ENCODE measurements at places on chromosomes 13 and 19. TPM values are rescaled to one million over a fixed set of nuclear protein-coding genes. Genes with fewer than 3 reads are reported as not detected.
A peak's percentile ranks its signal among the peaks of the same experiment; 100 is the strongest.

- ATAC-seq, result peak; percentile 65
Measured at GRCh38 chr19:11578258-11579142, 1.1 kb upstream of the ACP5 start.

GRCh38 chr19:34201133-34201532, 28.8 kb downstream of the LSM14A start:
- ATAC-seq, result no peak

DNA sequence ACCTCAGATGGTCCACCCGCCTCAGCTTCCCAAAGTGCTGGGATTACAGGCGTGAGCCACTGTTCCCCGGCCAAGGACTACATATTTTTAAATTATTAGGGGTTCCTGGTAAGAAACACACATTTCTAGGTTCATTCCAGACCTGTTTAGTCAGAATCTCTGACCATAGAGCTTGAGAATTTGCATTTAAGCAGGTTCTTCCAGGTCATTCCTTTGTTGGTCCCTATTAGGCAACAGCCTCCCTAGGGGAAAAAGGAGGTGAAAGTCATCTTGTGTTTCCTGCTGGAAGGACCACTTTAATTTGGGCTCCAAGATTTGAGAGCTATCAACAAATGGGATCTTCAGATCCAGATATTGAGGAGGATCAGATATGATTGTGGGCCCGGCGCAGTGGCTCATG, 16.3 kb downstream of the S1PR2 start:
- no peak for ATAC-seq

The B3GNT8 gene
- total RNA-seq, result 0.71 TPM

DNA sequence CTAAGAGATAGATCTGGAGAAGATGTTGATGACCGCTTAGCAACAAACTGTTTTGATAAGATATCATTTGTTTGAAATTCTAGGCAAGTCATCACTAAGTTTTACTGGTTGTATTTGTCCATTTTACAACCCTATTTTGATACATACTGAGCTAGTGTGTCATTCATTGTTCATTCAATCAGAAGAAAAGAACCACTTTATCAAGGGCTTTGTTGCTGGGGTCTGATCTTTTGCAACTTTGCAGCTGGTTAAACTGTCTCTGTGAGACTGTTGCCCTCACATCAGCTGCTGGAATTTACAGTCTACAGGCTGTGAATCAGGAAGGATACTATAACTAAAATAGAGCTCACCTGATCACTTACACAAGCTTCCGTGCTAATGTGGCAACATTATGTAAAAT, 290.5 kb downstream of the RFC3 start:
- no peak for ATAC-seq

The FPR1 gene
- total RNA-seq, result not detected

DNA sequence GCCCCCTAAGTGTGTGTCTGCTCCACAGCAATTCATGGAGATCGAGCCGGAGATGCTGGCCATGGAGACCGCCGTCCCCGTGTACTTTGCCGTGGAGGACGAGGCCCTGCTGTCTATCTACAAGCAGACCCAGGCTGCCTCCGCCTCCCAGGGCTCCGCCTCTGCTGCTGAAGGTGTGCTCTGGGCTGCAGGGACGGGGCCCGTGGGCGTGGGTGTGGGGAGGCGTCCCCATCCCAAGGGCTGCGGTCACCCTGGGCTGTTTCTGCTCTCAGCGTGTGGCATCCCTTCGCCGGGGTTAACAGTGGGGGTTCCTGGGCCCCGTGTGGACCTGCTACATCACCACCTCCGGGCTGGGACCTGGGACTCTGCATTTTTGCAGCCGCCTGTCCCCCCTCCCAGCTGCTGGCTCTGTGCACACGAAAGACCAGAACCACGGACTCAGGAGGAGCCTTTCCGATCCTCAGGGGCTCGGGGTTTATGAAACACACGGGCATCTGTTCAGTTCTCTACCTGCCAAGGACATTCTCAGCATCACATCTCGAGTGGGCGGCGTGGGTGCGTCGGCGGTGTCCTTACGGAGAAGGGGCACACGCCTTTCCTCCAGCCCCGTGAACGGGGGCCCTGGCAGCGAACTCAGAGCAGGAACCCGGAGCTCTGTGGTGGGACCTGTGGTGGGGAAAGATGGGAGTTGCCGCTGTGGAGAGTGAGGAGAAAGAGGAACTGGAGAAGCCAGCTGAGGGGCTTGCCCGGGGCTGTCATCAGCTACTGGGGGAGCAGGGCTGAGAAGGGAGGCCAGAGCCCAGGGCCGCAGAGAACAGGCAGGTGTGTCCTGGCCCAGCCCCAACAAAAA, 7.8 kb downstream of the NCLN start:
- ATAC-seq, result no peak

The CBY2 gene
- total RNA-seq, result not detected

DNA sequence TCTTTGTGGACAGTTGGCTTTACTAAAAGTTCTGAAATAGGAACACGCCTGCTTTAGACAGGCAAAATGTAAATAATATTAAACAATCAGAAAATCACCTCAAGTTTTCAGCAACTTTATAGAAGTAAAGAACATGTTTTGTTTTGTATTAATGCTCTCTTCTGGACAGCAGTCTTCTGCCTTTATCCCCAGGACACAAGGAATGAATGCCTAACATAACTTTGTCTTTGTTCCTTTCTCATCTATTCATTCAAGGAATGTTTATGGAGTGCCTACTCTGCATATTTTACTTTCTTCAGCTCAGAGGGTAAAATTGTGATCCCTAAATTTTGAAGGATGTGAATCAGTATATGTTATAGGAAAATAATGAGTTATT, 325.4 kb downstream of the FOXO1 start:
- no peak for ATAC-seq

DNA sequence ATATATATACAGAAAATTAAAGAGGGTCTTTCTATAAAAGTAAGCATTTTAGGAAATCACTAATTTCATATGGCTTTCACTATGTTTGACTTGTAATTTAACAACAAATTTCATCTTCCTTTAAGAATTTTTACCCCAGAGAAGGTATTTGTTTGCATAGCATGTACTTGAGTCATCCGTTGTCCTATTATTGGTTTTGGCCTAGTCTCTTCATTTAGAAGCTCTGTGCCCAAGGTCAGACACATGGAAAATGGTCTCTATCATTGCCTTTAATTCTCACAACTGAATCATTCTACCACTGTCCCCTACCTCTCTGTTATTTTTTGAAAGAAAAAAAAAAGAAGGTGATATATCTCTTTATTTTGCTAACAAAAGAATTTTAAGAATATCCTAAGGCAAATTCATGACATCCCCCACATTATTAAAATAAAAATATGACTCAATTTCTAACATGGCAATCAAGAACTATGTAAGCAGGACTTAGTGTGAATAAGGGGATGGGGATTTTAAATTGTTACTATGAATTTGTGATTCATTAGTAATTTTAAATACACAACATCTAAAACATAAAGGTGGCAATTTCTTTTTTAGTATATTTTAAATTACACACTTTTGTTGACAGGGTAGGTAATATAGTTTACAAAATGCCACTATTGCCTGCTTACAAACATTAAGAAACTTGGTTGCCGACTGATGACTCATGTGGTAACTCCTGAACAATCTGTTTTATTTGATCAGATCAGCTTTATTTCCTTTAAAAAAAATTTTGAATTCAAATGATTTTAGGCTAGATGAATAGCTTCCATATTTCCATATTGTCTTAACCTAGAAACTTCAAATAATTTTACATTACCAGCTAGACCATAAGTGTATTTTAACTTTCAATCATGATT, 13.9 kb downstream of the SLITRK5 start:
- no peak for ATAC-seq

DNA sequence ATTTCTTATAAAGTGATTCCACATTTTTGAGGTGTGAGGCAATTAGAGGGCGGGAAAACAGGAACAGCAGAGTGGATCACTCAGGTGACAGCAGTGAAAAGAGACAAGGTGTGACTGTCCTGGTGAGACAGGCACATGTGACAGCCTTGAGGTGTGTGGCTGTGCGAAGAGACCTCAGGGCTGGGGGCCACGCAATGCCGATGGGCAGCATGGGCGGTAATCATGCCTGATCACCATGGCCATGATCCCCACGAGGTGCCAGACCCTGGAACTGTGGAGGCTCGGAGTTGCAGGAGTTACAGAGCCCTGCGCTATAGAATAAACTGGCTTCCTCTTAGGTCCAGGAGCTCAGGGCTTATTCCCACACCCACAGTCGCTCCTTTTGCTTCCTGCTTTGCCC, 2.0 kb downstream of the SPACA6 start:
- no peak for ATAC-seq

GRCh38 chr19:51777570-51778462, 16.8 kb downstream of the FPR2 start:
- peak; percentile 62 for ATAC-seq

DNA sequence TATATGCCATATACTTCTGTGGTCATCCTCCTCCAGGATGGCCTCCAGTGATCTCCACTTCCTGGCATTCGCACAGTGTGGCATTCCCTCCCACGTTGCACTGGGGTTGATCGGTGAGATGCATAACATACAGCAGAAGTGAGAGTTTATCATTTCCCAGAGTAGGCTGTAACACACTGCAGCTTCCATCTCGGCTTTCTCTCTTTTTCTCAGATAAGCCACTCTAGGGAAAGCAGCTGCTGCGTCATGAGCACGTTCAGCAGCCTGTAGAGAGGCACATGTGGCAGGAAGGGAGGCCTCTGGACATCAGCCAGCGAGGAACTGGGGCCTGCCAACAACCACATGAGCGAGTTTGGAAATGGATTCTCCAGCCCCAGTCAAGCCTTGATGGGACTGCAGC, 807.1 kb downstream of the DIAPH3 start:
- no peak for ATAC-seq

DNA sequence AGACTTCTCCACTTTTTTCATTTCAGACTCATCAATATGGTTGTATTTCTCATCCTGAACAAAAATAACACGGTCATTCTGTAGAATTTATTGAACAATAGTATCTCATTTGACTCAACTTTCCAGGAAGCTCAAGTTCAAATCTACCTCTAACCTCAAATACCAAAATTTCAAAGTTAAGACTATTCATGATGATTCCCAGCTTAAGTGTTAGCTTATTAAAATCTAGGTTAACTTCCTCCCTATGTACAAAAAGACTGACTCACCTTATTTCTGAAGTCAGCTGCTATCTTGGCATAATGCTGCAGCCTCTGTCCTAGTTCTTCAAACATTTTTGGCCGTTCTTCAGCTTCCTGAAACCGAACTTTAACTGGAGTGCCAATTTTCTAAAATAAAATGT, 23.2 kb downstream of the HSPH1 start:
- peak; percentile 68 for ATAC-seq

DNA sequence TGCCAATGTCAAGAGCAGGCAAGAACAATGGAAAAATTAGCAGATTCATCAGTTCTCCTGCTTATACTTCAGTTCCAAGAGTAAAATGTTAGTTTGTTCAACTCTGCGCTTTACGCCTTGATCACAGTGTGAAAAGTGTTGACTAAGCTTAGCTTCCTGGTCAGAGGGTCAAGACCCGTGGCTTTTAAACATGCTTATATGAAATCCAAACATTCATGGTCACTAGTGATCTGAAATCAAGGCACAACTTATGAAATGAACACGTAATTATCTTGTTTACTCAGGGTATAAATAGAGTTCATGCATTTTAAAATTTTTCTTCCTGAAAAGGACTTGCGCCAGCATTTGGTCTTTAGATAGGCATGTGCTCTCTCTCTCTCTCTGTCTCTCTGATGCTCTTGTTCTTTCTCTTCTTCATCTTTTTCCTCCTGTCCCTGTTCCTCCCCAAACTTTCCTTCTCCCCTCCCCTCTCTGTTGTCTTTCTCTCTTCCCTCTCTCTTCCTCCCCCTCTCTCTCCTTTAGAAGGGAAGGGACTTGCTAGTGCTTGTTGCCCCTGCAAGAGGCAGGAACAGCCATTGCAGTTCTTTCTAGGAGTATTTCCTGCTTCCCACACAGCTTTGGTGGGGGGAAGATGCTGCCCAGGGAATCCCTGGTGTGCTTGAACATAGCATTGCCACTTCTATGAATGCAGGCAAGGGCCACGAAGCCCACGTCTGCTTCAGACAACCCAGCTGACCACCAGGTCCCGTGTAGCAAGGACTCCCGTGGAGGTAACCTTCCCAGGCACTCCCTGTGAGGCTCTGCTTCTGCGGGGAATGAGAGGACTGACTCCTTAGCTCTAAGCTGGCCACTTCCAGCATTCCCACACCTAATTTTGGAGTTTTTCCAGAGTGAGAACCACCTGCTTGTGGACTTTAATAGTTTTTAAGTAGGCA, 7.1 kb upstream of the ZNF536 start:
- ATAC-seq, result no peak

The PLK5 gene
- not detected for total RNA-seq

The GARIN5A gene
- 0.39 TPM for total RNA-seq

The ALG5 gene
- total RNA-seq, result 19.5 TPM

The ERCC5 gene
- 65.9 TPM for total RNA-seq

The DUS3L gene
- 46.8 TPM for total RNA-seq

GRCh38 chr13:84659359-84659661, 777.0 kb upstream of the SLITRK1 start:
- ATAC-seq, result no peak

- ATAC-seq, result no peak
Measured at GRCh38 chr13:45548281-45548680, 67.3 kb downstream of the ERICH6B start.

DNA sequence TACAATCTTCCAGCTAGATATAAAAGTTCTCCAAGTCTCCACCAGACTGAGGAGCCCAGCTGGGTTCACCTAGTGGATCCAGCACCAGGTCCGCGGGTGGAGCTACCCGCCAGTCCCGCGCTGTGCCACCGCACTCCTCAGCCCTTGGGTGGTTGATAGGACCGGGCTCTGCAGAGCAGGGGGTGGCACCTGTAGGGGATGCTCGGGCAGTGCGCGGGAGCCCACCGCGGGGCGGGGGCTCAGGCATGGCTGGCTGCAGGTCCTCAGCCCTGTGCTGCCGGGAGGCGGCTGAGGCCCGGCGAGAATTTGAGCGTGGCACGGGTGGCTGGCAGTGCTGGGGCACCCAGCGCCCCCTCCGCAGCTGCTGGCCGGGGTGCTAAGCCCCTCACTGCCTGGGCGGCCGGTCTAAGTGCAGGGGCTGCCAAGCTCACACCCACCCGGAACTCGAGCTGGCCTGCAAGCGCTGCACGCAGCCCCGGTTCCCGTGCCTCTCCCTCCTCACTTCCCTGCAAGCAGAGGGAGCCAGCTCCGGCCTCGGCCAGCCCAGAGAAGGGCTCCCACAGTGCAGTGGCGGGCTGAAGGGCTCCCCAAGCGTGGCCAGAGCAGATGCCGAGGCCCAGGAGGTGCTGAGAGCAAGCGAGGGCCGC, 542.8 kb upstream of the PCDH9 start:
- ATAC-seq, result no peak

GRCh38 chr13:42047561-42048341, 697 bp upstream of the DGKH start:
- peak; percentile 29 for ATAC-seq

GRCh38 chr19:42286349-42287016, 15.4 kb upstream of the PRR19 start:
- no peak for ATAC-seq

DNA sequence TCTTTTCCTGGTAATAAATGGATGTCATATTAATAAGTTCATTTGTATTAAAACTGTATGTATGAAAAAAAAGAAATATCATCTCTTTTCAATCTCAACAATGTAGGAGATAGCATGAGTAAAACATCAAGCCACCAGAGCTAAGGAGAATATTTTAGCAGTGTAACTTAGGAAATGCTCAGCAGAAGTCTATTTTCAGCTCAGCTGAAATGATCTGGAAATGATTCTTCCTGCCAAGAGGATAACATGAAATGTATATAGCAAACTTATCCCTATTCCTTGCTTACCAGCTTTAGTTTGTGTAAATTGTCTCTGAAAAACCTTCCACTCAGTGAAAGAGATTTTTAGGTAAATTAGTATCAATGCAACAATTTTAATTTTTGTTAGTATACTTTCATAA, 1194.4 kb downstream of the SLITRK1 start:
- ATAC-seq, result no peak
